HCT116 (cell line): ENCODE measurements at places on chromosomes 5 and 9. TPM values are rescaled to one million over a fixed set of nuclear protein-coding genes. Genes with fewer than 3 reads are reported as not detected.

CAMK4 gene
- total RNA-seq: 10.2 TPM

CORO2A gene
- total RNA-seq: 5.7 TPM

FBP2 gene
- total RNA-seq: not detected

IFNK gene
- not detected for total RNA-seq

P4HA2 gene
- total RNA-seq: 29.0 TPM

CFAP90 gene
- total RNA-seq: not detected

BHMT2 gene
- 0.20 TPM for total RNA-seq

DNA sequence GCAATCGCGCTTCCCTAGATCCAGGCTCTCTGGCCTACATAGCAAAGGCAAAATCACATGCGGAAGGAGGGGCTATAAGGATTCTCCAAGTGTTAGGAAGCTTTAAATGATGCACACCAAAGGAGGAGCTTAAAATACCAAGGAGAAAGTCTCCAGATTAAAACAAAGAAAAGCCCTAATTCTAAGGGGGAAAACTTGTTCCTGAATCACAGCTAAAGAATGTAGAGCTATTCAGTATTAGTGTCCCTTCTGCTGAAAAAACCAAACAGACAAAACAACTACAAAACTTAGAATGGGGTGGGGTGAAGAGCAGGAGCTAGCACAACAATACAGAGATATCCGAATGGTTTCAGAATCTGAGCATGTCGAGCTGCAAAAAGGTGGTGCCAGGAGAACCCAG is 213.7 kb downstream of the DCP2 start:
- H3K4me3 ChIP-seq: no peak overlapping the region
- H3K4me1 ChIP-seq: peaks cover 19% of the 10 kb centered on the region
- DNase-seq: no peak

- H3K27me3 ChIP-seq: no peaks in the 10 kb centered on the region
- H3K36me3 ChIP-seq: no peaks in the 10 kb centered on the region
- H3K27ac ChIP-seq: no peak overlapping the region
Measured at GRCh38 chr9:72424131-72424530, 59.1 kb upstream of the ZFAND5 start.

DNA sequence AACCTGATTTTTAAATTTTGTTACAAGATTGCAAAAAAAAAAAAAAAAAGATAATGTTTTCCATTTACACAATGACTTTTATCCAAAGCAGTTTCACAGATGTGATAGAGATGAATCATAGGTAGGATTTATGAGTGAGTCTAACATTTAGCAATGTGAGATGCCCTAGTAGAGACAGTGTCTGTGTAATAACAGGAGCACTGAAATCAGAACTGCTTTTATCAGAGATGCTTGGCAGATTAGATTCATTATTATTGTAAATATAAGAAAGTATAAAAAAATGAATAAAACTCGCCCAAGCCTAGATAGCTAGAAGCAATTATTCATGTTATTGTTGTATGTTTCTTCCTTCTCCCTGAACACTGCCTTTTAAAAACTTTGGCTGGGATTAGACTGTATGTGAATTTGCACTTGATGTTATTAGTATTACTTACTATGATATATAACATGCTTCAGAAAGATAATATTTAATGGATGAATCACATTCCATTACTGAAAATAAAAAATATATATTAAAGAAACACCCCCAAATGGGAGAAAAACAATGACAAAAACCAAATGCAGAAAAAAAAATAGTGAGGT is 567.3 kb upstream of the KLF4 start:
- no peaks in the 10 kb centered on the region for H3K27me3 ChIP-seq
- H3K36me3 ChIP-seq: no peaks in the 10 kb centered on the region
- DNase-seq: no peak
- H3K4me3 ChIP-seq: peak overlapping the region; percentile 31; the same call in 1 of the 2 replicates
- peaks cover 87% of the 10 kb centered on the region for H3K4me1 ChIP-seq

DNA sequence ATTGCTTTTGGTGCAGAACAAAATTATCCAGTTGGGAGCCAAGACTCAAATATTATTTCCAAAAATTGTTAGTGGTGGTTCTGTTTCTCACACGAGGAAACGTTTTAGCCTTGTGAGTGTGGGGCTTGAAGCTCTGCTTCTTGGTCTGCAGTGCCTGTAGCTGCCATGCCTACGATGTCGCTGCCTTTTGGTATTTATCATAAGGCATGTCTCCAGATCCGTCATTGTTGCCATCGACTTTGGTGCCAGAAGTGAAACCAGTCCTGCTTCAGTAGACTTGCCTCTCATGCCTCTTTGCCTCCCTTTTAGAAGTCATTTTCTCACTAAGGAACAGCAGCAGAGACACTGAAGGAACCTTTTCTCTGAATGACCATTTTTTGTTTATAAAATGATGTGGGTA is 29.7 kb upstream of the CATSPER3 start:
- no peaks in the 10 kb centered on the region for H3K36me3 ChIP-seq
- DNase-seq: no peak
- no peaks in the 10 kb centered on the region for H3K27me3 ChIP-seq

- DNase-seq: no peak
- H3K36me3 ChIP-seq: no peaks in the 10 kb centered on the region
- H3K27me3 ChIP-seq: no peaks in the 10 kb centered on the region
Measured at GRCh38 chr5:39505363-39505762, 80.6 kb upstream of the DAB2 start.

GRCh38 chr5:141514330-141515133 is 25.7 kb downstream of the PCDHGC5 start:
- no peak overlapping the region for H3K4me3 ChIP-seq
- H3K36me3 ChIP-seq: 0 out of 2 replicates have a peak, but pooled peaks cover 6% of the 10 kb centered on the region
- H3K27me3 ChIP-seq: no peaks in the 10 kb centered on the region
- peaks cover 4% of the 10 kb centered on the region for H3K4me1 ChIP-seq

DNA sequence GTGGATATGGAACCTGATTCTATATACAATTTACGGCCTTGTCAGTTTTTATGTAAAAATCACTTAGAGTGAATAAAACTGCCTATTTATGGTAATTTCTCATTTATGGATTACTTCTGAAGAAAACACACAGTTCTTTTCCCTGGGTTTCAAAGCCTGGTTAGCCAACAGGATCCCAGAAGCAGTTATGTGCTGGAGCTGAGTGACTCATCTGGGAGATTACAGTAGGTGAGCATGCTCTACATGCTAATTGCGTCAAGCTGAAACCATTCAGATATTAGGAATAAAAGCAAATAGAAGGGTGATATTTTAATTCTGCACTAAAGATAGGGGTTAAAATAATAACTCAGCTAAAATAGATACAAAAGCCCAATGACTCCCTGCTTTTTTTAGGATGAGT is 47.8 kb downstream of the PDE4D start:
- no peak overlapping the region for H3K27ac ChIP-seq
- no peak for DNase-seq
- no peak overlapping the region for H3K4me3 ChIP-seq
- H3K36me3 ChIP-seq: no peaks in the 10 kb centered on the region
- no peaks in the 10 kb centered on the region for H3K4me1 ChIP-seq
- 0 out of 2 replicates have a peak, but pooled peaks cover 10% of the 10 kb centered on the region for H3K27me3 ChIP-seq

DNA sequence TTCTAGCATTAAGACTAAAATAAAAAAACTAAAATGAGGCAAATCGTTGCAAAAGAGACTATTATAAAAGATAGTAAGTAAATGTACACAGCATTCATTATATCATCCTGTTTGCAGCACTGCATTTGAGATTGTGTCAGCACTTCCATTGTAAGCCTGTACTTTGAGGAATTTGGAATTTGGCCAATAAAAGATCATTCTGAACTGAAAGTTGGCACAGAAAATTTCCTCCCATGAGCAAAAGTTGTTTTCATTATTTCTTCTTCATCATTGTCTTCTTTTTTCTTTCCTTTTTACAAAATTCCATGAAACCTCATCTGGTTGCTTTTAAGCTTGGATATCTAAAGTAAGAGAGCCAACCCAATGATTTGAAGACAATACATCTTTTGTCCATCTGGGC is 199.3 kb upstream of the ADAMTSL1 start:
- DNase-seq: no peak
- H3K4me1 ChIP-seq: no peaks in the 10 kb centered on the region
- H3K27me3 ChIP-seq: no peaks in the 10 kb centered on the region

DNA sequence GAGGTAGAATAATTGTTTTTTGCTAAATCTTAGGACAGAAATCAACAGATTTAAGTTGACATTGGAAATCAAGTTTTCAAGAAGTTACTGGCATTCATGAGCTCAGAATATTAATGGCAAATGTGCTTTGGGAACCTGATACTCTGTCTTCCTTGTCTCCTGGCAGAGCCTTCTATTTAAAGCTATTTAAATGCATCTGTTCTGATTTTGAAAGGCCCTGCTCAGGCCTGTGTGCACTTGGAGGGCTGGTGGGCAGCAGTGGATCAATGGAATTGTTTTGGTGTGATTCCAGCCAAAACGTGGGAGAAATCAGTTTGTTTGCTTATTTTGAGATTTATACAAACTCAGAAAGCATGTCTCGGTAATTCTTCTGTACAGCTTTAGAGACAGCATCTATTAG is 38.5 kb downstream of the FBXL7 start:
- no peak overlapping the region for H3K4me3 ChIP-seq
- no peak for DNase-seq
- no peaks in the 10 kb centered on the region for H3K4me1 ChIP-seq

- DNase-seq: no peak
- no peak overlapping the region for H3K27ac ChIP-seq
- H3K4me3 ChIP-seq: no peak overlapping the region
- H3K27me3 ChIP-seq: no peaks in the 10 kb centered on the region
- no peaks in the 10 kb centered on the region for H3K36me3 ChIP-seq
Measured at GRCh38 chr9:2228641-2229040, 213.5 kb downstream of the SMARCA2 start.

- no peak overlapping the region for H3K4me3 ChIP-seq
- no peak for DNase-seq
Measured at GRCh38 chr9:131031642-131032005, 22.6 kb downstream of the LAMC3 start.

DNA sequence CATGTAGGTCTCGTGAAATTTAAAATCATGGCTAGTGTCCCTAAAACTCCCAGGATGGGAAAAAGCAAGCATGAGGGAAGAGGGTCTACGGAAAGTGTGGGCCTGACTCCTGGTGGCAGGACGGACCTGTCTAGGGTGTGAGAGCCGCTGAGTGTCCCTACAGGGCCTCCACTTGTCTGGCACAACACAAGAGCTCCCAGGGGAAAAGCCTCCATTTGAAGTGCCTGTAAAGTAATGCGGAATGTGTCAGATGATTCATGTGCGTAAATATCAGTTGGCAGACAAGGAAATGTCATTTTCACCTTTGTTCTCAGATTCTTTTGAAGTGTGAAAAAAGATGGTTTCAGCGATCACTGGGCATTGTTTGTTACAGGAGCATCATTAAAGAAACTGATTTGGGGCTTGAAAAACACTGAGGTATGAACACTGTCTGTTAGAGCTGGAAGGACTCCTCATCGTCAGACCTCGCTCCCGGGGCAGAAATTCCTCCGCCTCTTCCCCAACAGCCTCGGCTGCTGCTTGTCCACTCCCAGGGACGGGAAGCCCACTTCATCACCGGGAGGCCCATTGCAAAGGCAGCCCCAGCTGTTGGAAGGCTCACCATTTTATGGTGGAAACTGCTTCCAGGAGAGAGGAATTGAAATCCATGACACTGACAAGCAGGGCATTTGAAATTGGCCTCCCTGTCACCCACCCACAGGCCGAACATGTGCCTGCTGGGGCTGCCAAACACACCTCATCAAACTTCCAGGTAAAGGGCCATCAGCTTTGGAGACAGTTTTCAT is 240.8 kb downstream of the FSTL4 start:
- H3K4me1 ChIP-seq: peaks cover 8% of the 10 kb centered on the region
- H3K36me3 ChIP-seq: no peaks in the 10 kb centered on the region
- H3K27me3 ChIP-seq: no peaks in the 10 kb centered on the region
- no peak overlapping the region for H3K27ac ChIP-seq

- H3K27ac ChIP-seq: no peak overlapping the region
- H3K27me3 ChIP-seq: no peaks in the 10 kb centered on the region
- H3K4me3 ChIP-seq: no peak overlapping the region
- H3K4me1 ChIP-seq: peaks cover 9% of the 10 kb centered on the region; the same call in 1 of the 2 replicates
- DNase-seq: no peak
Measured at GRCh38 chr5:1655496-1656270, 131.9 kb upstream of the LPCAT1 start.

DNA sequence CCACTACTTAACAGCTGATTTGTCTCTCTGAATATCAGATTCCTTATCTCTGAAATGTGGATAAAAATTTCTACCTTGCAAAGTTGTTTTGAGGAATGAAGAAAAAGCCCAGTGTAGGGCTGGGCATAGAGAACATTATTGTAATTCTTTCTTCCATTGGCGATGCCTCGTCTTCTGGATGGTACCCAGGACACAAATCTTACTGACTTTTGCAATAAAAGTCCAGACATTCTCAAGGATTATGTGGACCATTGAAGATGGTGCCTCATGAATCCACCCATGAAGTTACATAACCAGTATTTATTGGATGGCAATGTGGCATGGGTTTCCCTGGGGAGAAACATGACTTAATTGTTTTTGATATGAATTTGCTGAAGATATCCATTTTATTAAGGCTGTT is 33.1 kb downstream of the NNT start:
- no peak overlapping the region for H3K27ac ChIP-seq
- DNase-seq: no peak
- no peak overlapping the region for H3K4me3 ChIP-seq

- no peaks in the 10 kb centered on the region for H3K4me1 ChIP-seq
- H3K36me3 ChIP-seq: no peaks in the 10 kb centered on the region
- H3K27me3 ChIP-seq: no peaks in the 10 kb centered on the region
- no peak overlapping the region for H3K27ac ChIP-seq
- DNase-seq: no peak
Measured at GRCh38 chr5:107020626-107021025, 650.1 kb downstream of the EFNA5 start.

- H3K4me1 ChIP-seq: no peaks in the 10 kb centered on the region
- no peak overlapping the region for H3K27ac ChIP-seq
Measured at GRCh38 chr5:111582451-111582850, 70.1 kb upstream of the STARD4 start.

DNA sequence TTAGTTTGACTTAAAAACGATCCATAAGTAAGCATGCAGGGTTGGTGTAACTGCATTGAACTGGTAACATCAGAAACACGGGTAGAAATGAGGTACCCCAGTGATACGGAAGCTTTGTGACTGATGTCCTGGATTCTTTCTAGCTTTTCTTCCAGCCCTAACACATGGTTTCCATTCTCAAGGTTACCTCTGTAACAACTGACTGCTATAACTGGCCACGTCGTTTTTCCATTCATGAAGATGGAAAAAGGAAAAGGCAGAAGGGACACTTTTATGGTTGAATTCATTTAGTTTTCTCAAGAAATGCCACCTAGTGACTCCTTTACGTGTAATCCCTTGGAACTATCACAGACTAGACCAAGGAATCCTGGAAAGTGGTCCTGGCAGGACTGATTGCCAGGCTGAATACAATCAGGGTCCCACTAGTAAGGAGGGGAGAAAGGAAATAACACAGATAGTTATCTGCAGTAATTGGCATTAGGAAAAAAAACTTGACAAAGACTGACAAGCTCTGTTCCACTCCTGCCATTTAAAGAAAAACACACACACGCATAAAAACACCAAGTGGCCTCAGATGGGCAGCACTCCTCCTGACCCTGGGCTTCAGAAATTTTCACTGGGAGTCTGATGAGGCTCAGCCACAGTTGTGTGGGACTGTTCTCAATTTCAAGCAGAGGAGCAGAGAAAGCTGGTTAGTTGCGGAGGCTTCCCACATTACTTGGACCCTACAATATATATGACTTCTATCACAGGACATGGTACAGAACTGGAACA is 77.5 kb upstream of the ZNF169 start:
- H3K36me3 ChIP-seq: peaks cover 7% of the 10 kb centered on the region
- no peak for DNase-seq
- no peaks in the 10 kb centered on the region for H3K4me1 ChIP-seq
- H3K27ac ChIP-seq: no peak overlapping the region
